Inflammatory macrophage treated with lipopolysaccharide for 1 hour (primary cell): ENCODE measurements at places on chromosomes 6 and 20.

GRCh38 chr6:23456396-23456795 is 669.6 kb upstream of the NRSN1 start:
- no peak for DNase-seq

DNA sequence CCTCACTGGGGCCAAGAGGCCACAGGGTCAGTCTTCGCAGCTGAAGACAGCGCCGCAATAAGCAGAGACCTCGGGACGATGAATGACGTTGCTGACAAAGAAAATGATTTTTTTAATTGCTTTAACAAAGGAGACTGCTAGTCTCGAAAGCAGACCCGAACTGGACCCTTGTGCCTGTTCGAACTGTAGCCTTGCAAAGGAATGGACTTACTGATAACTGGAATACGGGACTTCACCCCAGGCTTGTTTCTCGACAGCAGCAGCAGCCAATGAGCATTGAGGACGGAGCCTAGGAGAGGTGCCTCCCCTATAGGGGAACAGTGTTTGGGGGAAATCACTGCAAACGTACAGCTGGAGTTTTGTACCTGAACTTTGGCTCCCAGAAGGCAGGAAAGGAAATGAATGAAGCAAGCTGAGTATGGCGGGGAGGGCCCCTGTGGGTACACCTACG is 1.3 kb upstream of the TAF4 start:
- no peak for DNase-seq

- no peak for DNase-seq
These were observed 257.1 kb downstream of the SAMD5 start for GRCh38 chr6:147765541-147765940.

DNA sequence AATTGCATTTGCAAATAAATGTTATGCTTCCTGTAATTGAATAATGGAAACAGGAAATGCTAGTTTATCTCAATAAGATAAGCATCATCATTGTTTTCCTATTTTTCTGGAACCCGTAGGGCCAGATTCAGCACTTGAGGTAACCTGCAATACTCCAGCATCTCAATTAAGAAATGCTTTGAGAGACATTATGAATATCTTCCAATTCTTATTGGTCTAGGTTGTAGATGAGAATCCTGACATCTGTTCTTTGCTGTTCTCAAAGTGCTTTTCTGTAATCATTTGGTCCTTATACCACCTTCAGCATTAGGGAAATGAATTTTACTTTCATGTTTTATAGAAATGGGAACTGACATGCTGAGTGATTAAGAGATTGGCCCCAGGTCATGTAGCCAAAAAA is 428.3 kb downstream of the CBLN4 start:
- DNase-seq: no peak

GRCh38 chr6:6622501-6622900 is 34.0 kb downstream of the LY86 start:
- no peak for DNase-seq

- no peak for DNase-seq
These were observed 149.8 kb upstream of the PCSK2 start for GRCh38 chr20:17077030-17077429.

DNA sequence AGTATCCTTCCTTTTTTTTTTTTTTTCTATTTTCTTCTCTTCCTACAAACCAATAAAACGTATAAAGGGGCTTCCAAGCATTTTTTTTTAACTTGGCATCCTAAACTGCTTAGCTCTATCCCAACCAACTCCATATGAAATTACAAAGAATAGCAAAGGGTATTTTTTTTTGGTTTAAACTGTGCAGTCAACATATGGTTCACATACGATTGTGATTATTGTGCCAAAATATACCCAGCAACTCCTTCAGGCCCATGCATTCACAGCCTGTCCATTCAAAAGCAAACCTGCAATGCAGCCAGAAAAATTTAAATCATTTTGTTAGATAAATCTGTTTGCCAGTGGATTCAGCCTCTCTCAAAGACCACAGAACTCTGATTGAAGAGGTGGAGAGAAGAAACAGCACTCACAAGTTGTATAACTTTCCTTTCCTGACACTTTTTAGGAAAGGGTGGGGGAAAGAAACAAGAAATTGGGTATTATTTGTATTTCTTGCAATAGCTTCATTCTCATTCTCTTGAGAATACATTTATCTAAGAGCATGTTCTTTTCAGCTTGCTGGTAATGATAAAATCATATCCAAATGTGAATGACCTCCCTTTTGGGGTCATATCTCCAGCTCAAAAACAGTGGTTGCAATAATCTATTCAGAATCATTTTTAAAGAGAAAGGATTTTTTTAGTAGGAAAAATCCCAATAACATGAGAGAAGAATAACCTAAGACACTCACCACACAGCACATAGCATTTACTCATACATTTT is 701.3 kb upstream of the CHD6 start:
- DNase-seq: no peak

DNA sequence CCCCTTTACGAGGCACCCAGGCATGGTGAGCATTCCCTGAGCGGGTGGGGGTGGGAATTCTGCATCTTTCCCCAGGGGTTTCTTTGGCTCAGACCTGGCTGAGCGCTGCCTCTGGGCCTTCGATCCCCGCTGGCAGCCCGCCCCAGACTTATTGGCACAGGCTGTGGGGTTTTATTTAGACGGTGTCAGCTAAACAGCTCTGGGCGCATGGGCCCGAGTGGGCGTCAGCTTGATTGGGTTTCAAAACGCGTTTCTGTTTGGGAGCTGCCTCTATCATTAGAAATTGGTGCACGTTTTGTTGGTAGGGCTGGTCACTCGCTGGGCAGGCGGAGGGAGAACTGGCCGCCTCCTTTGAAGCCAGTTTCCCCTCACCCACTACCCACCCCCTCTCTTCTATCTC is 21.0 kb downstream of the PMEPA1 start:
- DNase-seq: no peak

- peak; percentile 34 for DNase-seq
These were observed 28.9 kb downstream of the STX7 start for GRCh38 chr6:132483779-132484679.

DNA sequence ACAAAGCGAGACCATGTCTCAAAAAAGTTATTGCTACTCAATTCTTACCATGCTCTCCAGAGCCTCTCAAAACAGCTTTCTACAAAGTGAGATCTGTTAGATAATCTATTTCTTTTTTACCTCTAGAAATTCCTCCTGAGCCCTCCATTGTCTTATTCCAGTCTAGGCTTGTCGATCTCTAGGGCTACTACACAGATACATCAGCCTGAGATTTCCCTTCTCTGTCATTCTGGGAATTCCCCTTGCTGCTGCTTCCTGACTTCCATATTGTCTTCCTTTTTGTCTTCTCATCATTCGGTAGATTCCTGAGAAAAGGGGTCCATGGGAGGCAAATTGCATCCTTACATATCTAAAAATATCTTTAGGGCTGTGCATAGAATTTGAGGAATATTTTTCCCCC is 75.6 kb upstream of the GNRH2 start:
- no peak for DNase-seq

DNA sequence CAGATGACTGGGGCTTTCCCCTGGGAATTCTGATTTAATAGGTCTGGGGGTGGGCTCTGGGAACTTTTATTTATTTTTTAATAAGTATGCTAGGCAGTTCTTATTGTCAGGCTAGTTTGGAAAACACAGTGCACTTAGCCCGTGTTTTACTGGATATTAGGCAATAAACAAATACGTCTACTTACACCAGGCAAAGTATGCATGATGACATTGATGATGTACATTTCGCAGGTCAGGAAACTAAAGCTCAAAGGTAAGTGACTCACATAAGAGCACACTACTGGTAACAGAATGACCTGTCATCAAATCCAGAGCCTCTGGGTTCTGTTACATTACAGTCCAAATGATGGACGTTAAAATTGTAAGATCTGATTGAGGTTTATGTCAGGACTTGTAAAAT is 144.4 kb upstream of the EXOC2 start:
- DNase-seq: no peak

GRCh38 chr6:81814370-81815076 is 62.0 kb upstream of the TENT5A start:
- DNase-seq: peak; percentile 70

DNA sequence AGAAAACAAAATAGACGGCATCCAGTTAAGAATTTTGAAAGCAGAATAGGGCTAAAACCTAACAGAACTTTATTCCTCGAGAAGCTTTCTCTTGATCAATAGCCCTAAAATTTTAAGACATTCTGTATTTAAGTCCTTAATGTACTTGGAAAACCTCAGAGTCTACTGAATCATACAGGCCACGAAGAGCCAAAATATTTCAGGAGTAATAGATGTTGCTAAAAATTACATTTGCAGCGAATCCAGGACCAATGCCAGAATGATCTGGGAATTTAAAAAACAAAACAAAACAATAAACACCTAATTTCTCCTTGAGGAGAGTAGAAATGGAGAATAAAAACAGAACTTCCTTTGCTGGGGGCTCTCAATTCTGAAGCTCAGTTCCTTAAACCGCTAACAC is 23.3 kb downstream of the ATXN1 start:
- no peak for DNase-seq

GRCh38 chr20:46898423-46898822 is 3.8 kb downstream of the EYA2 start:
- no peak for DNase-seq

GRCh38 chr6:54115966-54116365 is 4.7 kb downstream of the MLIP start:
- no peak for DNase-seq

- no peak for DNase-seq
These were observed 45.7 kb upstream of the IRF4 start for GRCh38 chr6:345747-346385.

- no peak for DNase-seq
These were observed 80.6 kb downstream of the IRAK1BP1 start for GRCh38 chr6:78947962-78948361.

GRCh38 chr6:11143394-11144371 is 32.2 kb upstream of the ERVFRD-1 start:
- DNase-seq: peak; percentile 95

DNA sequence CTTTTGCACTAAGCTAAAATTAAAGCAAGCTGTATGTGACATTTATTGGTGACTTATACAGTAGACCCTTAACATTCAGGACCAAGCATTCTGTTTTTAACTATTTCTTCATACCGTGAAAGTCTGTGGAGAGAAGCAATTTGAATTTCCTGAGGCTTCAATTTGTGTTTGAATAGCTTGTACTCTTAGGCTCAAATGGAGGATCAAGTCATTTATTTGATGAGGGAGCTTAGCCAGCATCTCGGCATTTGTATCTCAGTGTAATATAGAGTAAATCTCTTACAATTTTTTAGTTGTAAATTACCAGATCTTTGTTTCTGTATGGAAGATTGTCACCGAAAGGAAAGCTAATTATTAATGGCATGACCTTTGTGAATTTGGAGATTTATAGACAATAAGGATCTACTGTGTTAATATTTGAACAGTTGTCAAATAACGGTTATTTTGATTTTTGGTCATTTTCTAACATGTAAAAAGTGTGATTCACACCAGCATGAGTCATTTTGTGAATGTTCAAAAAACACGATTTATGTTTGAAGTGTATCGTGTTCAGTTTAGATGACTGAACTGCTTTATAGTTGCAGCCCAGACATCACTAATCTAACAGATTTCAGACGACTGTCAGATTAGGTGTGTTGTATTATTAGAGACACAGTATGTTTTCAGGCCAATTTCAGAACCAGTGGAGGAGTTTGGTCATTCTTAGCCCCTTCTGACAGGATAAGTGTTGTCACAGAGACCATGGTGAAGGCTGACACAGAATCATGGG is 332.9 kb downstream of the CDKAL1 start:
- DNase-seq: no peak

DNA sequence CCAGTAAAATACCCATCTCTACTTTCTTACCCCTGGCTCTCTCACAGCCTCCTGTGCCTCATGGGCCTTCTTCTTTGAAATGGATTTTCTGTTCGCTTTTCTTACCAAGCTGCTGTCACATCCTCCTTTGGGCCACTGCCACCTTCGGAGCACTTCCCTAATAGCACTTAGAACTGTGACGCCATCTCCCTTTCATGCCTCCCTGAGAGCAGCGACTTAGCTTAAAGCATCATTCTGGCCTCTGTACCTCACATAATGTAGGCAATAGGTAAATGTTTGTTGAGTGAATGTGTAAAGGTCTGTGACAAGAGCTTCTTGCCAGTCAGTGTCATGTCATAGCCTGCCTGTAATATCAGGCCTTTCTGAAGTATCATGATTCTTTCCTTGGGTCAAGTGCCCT is 78.8 kb downstream of the ADGRG6 start:
- DNase-seq: peak; percentile 18

DNA sequence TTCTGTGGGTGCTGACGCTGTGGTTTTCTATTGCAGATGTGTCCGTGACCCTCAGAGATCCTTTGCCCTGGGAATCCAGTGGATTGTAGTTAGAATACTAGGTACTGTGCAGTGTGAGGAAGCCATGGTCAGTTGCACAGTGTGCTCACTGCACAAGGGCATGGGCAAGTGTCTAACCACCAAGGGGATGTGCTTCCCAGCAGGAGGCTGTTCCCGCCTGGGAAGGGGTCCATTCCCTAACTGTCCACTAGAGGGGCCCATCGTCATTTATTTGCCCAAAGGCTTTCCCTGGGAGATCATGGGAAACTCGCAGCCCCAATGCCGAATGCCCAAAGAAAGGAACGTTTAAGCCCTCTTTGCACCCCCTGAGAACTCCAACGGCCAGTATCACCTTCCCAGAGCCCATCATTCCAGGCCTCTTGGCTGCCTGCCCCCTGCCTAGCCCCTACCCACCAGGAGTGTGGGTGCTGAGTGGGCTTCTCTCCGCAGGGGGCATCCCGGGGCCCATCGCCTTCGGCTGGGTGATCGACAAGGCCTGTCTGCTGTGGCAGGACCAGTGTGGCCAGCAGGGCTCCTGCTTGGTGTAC is 26.2 kb downstream of the SLCO4A1 start:
- DNase-seq: peak; percentile 49

DNA sequence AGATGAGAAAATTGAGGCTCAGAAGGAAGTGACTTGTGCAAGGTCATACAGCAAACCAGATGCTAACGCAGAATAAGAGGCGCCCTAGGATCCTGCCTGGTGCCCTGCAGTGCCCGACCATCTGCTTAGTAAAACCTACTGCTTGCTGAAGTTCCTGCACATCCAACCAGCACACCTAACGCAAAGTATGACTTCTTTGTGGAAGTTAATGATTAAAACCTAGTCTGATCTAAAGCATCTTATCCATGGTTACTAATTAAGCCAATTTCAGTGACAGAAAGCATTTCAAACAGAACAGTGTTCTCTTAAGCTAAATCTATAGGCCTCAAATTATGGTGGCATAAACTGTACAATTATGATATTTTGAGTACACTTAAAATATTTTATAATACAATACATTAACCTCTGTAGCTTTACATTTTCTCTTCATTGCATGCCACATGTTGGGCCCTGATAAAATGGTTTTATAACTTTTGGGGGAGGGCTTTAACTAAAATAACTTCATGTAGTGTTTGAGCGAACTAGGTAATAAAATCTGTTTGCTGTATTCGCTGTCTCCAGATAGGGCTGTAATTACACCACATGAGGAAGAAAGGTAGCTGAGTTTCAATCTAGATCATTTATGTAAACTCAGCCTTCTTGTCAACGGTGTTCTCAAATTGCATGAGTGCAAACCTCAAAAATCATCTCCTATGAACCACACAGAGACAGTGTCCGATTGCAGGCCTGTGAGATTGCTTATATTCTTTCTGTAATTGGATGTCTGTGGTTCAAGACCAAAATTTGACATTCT is 37.5 kb upstream of the BEND3 start:
- DNase-seq: no peak
